ENCODE measurements at places on chromosomes 7 and 10. TPM values are rescaled to one million over a fixed set of nuclear protein-coding genes. Genes with fewer than 3 reads are reported as not detected.

DNA sequence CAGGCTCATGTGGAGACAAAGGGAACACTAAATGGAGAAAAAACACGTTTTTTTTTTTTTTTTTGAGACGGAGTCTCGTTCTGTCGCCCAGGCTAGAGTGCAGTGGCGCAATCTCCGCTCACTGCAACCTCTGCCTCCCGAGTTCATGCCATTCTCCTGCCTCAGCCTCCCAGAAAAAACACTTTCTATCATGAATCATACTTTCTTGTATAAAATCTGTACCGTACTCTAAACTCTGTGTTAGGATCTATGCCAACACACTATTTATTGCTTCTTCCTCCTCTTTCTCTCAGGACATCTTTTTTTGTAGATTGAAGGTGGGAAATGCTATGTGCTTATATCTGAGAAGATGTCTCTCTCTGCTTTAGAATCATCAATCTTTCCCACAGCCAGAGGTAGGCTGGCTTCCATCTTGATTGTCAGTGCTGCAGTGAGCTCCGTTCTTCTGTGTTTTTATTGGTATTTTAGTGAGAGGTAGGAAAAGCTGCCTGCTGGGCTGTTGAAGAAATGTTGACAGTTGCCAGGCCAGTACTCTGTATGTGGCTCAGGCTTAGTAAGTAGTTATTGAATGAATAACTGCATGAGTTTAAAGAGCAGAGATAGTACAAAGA, 101.1 kb downstream of the GPR85 start:
- no peak for DNase-seq

DNA sequence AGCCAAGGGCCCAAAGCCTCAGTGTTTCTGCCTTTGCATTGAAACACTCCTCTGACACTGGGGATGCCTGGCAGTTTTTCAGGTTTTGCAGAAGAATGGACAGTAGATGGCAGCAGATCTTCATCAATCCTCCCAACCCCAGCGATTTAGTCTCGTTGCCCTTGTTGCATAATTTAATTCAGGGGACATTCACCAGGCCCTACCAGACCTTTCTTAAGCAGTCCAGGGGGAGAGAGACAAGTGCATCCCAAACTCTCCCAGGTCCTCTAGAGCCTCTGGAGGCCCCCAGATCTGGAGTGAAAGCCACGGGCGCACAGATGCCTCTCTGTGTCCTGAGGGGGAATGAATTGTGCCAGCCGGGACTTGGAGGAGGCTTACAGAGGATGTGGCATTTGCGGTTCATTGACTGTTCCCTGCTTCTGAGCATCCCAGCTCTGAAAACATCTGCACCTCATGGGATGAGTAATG, 29.6 kb downstream of the MINDY4 start:
- DNase-seq: no peak

- DNase-seq: no peak
Observed at GRCh38 chr7:96121752-96122151, 200.1 kb downstream of the SLC25A13 start.

DNA sequence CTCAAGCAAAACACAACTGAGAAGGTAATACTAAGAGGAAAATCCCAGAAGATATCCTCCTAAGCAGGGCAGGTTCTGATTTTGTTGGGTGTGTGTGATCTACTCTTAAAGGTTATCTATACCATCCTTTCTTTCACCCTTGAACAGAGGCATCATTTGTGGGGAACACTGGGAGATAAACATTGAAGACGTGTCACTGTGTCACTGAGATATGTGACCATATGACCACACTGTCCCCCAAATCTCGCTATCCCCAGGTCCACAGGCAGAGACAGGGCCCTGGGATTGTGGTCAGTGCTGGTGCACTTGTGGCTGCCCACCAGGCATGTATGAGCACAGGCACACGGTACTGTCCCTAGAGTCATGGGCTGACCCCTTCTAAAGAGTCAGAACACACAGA, 30.0 kb downstream of the TECTB start:
- no peak for DNase-seq

GRCh38 chr10:32332299-32332750, 14.6 kb downstream of the EPC1 start:
- no peak for DNase-seq

DNA sequence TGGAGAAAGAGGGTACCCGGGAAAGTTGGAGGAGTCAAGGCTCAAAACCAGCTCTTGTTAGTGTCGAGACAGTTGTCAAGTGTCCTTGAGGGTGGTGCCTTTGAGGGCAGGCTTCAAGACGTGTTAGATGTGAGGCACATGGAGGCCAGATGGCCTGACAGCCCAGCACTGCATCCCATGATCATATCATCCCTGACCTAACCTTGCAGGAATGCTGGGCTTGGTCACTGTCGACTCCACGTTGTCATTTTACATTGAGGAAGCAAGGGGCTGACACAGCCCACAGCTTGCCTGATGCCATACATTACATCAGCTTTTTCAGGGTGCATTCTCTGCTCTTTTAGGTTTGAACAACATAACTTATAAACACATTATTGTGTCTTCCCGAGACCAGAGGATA, 114.1 kb downstream of the ABCA13 start:
- DNase-seq: no peak

DNA sequence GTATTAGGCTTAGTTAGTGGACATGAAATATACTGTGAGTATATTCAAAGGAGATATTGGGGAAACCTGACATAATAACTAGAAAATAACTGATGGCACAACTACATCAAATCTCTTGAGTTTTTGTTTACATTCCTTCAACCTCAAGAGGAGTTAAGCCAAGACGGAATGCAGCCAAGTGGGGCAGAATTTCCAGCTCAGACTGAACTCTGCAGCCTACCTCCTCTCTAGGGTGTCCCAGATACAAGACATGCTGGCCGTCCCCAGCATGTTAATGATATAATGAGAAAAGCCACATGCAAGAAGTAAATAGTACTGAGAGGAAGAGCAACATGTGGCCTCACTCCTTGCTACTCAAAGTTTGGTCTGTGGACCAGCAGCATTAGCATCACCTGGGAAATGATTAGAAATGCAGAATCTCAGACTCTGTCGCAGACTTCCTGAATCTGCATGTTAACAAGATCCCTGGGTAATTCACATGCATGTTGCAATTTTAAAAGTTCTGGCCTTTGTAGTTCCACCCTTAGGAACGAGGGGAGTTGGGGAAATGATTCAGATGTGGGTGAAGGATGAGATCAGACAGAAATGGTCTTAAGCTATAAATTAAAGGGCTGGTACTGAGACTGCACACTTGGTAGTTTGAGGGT, 118.4 kb upstream of the CACUL1 start:
- no peak for DNase-seq

- DNase-seq: no peak
Observed at GRCh38 chr7:25254604-25255003, 26.3 kb upstream of the NPVF start.

DNA sequence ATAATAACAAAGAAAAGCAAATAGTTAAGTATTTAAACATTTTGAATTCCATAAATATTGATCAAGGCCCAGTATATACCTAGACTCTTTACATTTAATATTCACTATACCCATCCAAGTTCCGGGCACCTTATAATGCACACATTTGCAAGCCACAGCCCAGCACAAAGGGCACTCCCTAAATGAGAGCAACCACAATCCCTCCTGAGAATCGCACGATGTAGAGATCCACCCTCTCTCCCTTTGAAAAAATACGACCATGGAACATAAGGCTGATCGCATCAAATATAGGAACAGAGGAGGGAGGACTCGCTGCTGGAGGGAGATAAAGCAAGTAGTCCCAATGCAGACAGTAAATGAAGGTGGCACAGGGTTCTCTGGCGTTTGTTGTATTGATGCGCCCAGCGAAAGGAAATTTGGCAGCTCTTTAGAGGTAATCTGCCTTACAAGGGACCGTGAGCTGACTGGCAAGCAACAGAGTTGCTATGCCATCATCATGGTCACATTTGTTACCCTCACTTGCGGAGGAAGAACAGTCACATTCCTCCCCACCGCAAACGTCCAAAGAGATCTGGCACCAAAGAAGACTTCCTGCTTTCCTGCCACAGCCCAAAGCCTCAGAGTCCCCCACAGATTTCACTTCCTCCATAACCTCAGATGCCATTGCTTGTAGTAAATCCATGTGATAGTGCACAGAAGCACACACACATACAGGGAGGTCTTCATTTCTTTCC, 16.1 kb upstream of the TAS2R40 start:
- peak; percentile 31 for DNase-seq

DNA sequence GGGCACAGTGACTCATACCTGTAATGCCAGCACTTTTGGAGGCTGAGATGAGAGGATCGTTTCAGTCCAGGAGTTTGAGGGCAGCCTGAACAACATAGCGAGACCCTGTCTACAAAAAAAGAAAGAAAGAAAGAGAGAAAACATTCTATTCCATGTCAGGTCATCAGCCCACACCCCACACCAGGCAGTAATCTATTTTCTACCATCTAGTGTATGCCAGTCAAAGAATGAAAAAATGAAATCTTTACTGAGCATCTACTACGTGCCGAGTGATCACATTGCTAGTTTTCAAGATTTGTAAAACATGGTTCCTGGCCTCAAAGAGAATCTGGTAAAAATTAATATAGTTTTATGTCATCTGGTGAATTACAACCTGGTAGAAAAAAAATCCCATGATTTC, 3.1 kb upstream of the EPHB4 start:
- DNase-seq: no peak

The ATP6V1F gene
- total RNA-seq: 95.5 TPM

The FKBP9 gene
- 98.4 TPM for total RNA-seq
